ENCODE measurements at places on chromosomes 13 and 19. TPM values are rescaled to one million over a fixed set of nuclear protein-coding genes. Genes with fewer than 3 reads are reported as not detected.

CCL25 gene
- not detected for total RNA-seq

TMEM161A gene
- total RNA-seq = 18.7 TPM

CGB1 gene
- not detected for total RNA-seq

FSD1 gene
- total RNA-seq = 11.0 TPM

GNG8 gene
- total RNA-seq = not detected

GRCh38 chr13:60001889-60002288 lies 161.8 kb downstream of the DIAPH3 start:
- DNase-seq = no peak

GRCh38 chr13:75072891-75073290 lies 409.1 kb downstream of the TBC1D4 start:
- DNase-seq = no peak

DNA sequence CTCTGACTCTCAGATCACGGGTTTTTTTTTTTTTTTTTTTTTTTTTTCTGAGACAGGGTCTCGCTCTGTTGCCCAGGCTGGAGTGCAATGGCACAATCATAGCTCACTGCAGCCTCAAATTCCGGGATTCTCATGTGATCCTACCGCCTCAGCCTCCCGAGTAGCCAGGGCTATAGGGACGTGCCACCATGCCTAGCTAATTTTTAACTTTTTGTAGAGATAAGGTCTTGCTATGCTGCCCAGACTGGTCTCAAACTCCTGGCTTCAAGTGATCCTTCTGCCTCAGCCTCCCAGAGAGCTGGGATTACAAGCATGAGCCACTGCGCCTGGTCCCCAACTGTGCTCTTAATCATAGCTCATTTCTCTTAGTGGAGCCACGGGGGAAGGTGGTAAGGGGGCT lies 4.6 kb upstream of the GRAMD1A start:
- no peak for DNase-seq
